ENCODE measurements at places on chromosomes 16 and 17. TPM values are rescaled to one million over a fixed set of nuclear protein-coding genes. Genes with fewer than 3 reads are reported as not detected.

DNA sequence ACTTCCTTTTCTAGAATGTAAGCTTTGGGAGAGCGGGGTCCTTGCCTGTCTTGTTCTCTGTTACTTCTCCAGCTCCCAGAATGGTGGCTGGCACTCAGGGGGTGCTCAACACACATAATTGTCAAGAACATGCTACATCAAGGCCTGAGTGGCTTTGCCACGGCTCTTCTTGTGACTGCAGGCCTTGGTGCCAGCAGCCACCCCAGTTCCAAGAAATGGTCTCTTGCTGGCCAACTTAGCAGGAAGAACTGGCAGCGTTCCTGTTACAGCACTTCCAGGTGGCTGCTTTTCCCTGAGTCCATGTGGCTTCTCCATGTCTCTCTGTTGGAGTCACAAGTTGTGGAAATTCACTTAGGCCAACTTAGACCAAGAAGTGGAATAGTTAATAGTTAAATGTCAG, 36.1 kb downstream of the PRKCB start:
- H3K27ac ChIP-seq = no peak overlapping the region
- no peak for DNase-seq
- H3K36me3 ChIP-seq = no peaks in the 10 kb centered on the region
- H3K27me3 ChIP-seq = no peaks in the 10 kb centered on the region

GRCh38 chr17:44267818-44268490, at the start of gene SLC4A1:
SLC4A1 (minus strand) TSS chr17:44268135; CDS start chr17:44262866, 5,269 bp downstream.
- no peak within 1 kb of the TSS for H3K4me3 ChIP-seq
- H3K36me3 ChIP-seq = no peaks in the 10 kb centered on the region
- no peaks in the 10 kb centered on the region for H3K4me1 ChIP-seq

DNA sequence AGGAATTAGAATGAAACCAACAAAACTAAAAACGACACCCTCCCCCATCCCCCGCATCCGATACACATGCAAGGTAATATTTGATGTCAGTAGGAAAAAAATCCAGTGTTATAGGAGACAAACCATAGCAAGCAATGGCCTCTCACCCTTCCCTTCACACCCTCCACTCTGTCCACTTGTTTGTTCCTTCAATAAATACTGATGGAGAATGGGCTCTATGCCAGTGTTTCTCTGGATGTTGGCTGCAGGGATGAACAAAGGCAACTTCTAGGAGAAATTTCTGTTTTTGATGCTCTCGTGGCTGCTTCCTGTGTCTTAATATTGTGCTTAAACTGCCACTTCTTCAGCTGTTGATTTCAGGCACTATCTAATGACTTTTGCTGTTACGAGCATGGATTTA, 98.8 kb downstream of the WWOX start:
- no peak overlapping the region for H3K4me3 ChIP-seq
- no peak overlapping the region for H3K27ac ChIP-seq
- no peaks in the 10 kb centered on the region for H3K27me3 ChIP-seq
- H3K36me3 ChIP-seq = no peaks in the 10 kb centered on the region

- H3K27ac ChIP-seq = no peak overlapping the region
- no peak overlapping the region for H3K4me3 ChIP-seq
- H3K27me3 ChIP-seq = peaks cover under 1% of the 10 kb centered on the region
- no peaks in the 10 kb centered on the region for H3K36me3 ChIP-seq
- no peak for DNase-seq
Measured at GRCh38 chr17:79866791-79867518, 27.7 kb upstream of the CBX4 start.

DNA sequence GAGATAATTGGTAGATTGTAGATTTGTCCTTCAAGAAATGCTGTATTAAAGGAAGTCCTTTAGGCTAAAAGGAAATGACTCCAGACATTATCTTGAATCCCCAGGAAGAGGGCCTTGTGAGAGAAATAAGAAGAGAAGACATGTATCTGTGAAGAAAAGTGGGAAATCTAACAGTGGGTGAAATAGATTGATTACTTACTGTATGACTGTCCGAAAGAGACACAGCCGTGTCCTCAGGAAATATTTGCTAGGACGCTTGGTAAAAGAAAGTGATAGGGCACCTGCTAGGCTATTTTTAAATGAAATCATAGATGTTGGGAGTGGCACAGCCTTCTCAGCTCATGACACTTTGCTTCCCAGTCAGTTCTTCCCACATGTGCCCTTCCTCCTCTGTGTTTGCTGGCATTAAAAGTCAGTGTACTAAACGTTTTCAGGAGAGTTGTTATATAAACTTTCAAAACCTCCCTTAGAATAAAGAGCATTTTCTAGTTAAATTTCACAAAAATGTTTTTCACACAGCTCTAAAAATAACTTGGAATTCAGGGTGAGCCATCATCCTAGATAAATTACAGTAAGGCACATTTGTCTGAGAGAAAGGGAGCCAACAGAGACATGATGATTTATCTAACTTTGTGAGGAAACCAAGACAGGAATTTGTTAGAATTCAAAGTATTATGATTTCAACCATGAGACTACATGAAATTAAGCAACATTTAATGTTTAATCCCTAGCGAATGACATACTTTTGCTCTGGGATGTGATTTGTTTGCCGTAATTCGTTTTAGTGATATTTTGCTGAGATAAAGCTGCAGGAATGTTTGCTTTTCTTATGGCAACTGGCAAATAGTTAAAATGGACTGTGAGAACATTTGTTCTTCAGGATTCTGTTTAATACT, 35.0 kb downstream of the DHRS7B start:
- no peak overlapping the region for H3K27ac ChIP-seq
- no peaks in the 10 kb centered on the region for H3K4me1 ChIP-seq
- no peaks in the 10 kb centered on the region for H3K36me3 ChIP-seq

GRCh38 chr17:1797323-1797722, 32.4 kb downstream of the SMYD4 start:
- H3K27ac ChIP-seq = no peak overlapping the region
- H3K4me3 ChIP-seq = no peak overlapping the region
- DNase-seq = no peak
- H3K27me3 ChIP-seq = no peaks in the 10 kb centered on the region
- peaks cover 3% of the 10 kb centered on the region for H3K36me3 ChIP-seq
- no peaks in the 10 kb centered on the region for H3K4me1 ChIP-seq

DNA sequence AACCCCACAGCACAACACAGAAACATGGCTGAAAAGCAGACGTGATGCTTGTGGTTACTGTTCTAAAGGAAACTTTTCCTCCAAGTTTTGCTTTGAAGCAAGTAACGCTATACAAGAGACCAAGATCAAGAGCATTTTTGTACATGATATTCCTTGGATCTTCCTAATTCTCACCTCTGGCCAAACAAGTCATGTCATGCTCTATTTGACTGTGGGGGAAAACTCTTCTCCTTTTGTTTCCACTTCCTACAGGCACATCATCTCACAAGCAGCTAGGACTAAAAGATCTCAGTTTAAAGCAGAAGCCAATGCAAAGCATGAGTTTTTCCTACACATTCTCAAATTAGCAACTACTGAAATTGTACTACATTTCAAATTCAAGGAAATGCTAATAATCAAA, 50.7 kb downstream of the CFDP1 start:
- no peaks in the 10 kb centered on the region for H3K27me3 ChIP-seq
- no peaks in the 10 kb centered on the region for H3K4me1 ChIP-seq
- H3K4me3 ChIP-seq = no peak overlapping the region
- no peak overlapping the region for H3K27ac ChIP-seq

- H3K4me1 ChIP-seq = peaks cover 30% of the 10 kb centered on the region
- peaks cover 12% of the 10 kb centered on the region for H3K36me3 ChIP-seq
- no peaks in the 10 kb centered on the region for H3K27me3 ChIP-seq
Measured at GRCh38 chr16:4846503-4846900, 586 bp downstream of the GLYR1 start.

DNA sequence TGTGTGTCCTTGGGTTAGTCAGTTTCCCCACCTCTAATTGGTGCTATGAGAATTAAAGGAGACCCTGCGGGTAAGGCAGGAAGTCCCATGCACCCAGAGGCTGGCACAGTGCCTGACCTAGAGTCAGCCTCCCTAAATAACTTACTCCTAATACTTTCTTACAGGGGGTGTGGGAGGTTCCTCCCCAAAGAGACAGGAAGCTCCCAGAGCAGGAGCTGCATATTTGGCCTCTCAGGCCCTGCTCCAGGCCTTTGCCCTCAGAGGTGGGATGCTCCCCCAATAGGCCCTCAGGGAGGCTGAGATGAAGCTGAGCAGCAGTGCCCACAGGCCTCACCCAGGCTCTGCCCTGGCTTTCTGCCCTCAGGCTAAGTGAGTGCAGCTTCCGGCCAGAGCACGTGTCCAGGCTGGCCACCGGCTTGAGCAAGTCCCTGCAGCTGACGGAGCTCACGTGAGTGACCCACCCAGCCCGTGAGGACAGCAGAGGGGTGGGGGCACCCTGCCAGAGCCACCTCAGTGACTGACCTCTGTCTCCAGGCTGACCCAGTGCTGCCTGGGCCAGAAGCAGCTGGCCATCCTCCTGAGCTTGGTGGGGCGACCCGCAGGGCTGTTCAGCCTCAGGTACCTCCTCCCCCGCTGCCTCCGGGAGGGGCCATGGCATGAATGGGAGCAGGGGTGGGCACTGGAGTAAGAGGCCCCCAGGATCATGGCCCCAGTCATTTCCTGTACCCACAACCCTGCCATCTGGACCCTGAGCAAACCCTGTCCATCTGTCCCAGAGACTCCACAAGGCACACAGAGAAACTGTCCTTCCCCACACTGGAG, 31.1 kb upstream of the CPNE2 start:
- DNase-seq = no peak
- H3K27me3 ChIP-seq = no peaks in the 10 kb centered on the region
- no peak overlapping the region for H3K4me3 ChIP-seq
- no peaks in the 10 kb centered on the region for H3K36me3 ChIP-seq
- H3K27ac ChIP-seq = no peak overlapping the region
- H3K4me1 ChIP-seq = no peaks in the 10 kb centered on the region

GRCh38 chr17:30021708-30022317, 80.4 kb downstream of the EFCAB5 start:
- H3K27ac ChIP-seq = no peak overlapping the region
- H3K4me3 ChIP-seq = no peak overlapping the region
- no peaks in the 10 kb centered on the region for H3K27me3 ChIP-seq
- no peaks in the 10 kb centered on the region for H3K4me1 ChIP-seq
- DNase-seq = peak; percentile 32

GRCh38 chr17:27496437-27496943, 40.2 kb downstream of the KSR1 start:
- no peak overlapping the region for H3K4me3 ChIP-seq
- no peak overlapping the region for H3K27ac ChIP-seq
- DNase-seq = no peak
- H3K4me1 ChIP-seq = no peaks in the 10 kb centered on the region
- H3K27me3 ChIP-seq = no peaks in the 10 kb centered on the region

DNA sequence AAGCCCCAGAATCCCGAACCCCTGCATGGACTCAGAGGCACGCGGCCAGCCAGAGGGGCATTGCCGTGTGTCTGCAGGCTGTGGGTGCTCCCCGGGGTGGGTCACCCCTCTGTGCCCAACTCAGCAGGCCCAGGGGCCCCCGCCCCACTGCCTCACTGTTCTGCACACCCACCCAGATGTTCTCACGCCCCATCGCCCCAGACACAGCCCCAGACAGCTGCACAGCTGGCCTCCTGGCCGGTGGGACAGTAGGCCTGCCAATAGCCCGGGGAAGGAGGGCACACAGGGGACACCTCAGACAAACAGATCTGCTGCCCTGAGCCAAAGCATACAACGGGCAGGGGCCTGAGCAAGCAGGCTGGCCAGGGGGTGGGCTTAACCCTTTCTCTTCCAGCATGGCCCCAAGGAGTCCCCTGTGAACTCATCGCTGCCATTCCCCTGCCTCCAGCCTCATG, 27.6 kb upstream of the NXPH3 start:
- no peaks in the 10 kb centered on the region for H3K36me3 ChIP-seq
- DNase-seq = no peak
- H3K27me3 ChIP-seq = no peaks in the 10 kb centered on the region

GRCh38 chr16:85982563-85982939, 83.6 kb downstream of the IRF8 start:
- H3K27ac ChIP-seq = no peak overlapping the region
- no peak overlapping the region for H3K4me3 ChIP-seq
- DNase-seq = no peak
- H3K36me3 ChIP-seq = no peaks in the 10 kb centered on the region
- peaks cover 17% of the 10 kb centered on the region for H3K4me1 ChIP-seq
- no peaks in the 10 kb centered on the region for H3K27me3 ChIP-seq

DNA sequence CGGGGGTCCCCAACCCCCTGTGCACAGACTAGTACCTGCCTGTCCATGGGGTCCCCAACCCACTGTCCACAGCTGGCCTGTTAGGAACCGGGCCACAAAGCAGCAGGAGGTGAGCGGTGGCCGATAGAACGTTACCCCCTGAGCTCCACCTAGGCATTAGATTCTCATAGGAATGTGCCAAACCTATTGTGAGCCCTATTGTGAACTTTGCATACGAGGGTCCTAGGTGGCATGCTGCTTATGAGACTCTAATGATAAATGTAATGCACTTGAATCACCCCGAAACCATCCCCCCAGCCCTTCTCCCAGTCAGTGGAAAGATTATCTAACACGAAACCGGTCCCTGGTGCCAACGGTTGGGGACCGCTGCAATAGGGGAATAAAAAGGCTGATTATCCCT, 1.5 kb downstream of the REXO5 start:
- H3K4me3 ChIP-seq = no peak overlapping the region
- no peaks in the 10 kb centered on the region for H3K4me1 ChIP-seq
- DNase-seq = no peak
- H3K36me3 ChIP-seq = no peaks in the 10 kb centered on the region

DNA sequence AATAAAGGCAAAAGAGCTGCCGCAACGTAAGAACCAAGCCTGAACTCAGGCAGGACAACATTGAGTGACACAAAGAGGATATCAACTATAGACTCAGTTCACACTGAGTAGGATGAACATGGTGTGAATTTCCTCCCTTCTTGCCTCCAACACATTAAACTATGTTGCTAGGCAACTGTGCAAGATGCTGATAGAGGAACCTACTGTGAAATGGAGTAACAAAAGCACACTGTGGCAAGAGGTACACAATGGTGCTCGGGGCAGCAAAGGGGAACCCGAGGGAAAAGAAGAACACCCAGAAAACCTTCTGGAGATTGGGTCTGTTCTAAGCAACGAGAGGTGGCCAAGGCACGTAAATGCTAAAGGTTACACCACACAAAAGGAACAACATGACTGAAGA, 34.1 kb downstream of the GRB2 start:
- H3K36me3 ChIP-seq = no peaks in the 10 kb centered on the region
- H3K27ac ChIP-seq = no peak overlapping the region
- H3K4me3 ChIP-seq = no peak overlapping the region
- no peaks in the 10 kb centered on the region for H3K27me3 ChIP-seq
- DNase-seq = no peak
- peaks cover 5% of the 10 kb centered on the region for H3K4me1 ChIP-seq

The CCL8 gene
- 5.9 TPM for total RNA-seq

The KCNH4 gene
- total RNA-seq = not detected

The ENPP7 gene
- total RNA-seq = not detected

The KRTAP4-4 gene
- total RNA-seq = not detected

The ADAM11 gene
- total RNA-seq = 0.42 TPM

The KRTAP17-1 gene
- total RNA-seq = not detected

The PGAP6 gene
- 99.6 TPM for total RNA-seq

The PYDC1 gene
- not detected for total RNA-seq
